Stimulated activated CD8-positive, alpha-beta memory T cell treated with anti-CD3 and anti-CD28 coated beads, Interleukin-4, amount 100 ng/mL, for 1 hour (primary cell): ENCODE measurements at places on chromosomes 7 and 10.

GRCh38 chr10:97188261-97188711 is 2.5 kb upstream of the SLIT1 start:
- DNase-seq = no peak

DNA sequence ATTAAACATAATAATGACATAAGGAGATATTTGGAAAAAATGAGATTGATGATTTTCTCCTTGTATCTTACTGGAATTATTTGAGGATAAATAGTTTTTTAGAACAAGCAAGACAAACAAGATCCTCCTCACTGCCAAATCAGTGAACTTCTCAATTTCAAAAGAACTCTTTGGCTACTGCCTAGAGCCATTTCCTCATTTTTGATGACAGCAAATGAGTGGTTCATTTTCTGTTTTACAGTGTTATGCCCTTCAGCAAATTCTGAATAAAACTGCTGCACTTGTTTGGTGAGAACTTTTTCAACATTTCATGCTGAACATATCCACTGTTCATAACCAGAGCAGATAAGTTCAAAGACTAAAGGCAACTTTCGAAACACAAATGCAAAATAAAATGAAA is 42.5 kb upstream of the AHR start:
- DNase-seq = no peak

DNA sequence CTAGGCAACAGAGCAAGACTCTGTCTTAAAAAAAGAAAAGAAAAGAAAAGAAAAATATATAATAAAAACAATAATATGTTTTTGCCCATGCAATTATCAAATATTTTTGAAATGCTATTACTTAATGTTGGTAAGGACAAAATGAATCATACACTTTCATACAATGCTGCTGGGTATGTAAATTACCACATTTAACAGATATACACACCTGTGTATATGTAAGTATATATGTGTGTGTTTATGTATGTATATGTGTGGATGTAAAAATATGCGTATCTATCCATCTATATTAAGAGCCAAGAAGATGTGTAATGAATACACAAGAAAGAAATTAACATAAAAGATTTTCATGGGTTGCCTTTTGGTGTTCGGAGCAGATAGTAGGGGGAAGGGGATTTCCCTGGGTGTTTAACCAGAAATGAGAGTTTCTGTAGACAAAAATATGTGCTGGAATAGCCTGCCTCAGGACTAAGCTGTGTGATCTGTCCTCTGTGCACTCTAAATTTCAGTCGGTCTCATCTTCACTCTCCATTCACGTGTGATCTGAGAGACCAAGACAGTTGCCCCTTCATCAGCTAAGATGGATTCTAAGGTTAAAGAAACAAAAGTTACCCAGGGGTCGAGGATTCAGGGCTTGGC is 61.2 kb downstream of the PRKCQ start:
- no peak for DNase-seq

DNA sequence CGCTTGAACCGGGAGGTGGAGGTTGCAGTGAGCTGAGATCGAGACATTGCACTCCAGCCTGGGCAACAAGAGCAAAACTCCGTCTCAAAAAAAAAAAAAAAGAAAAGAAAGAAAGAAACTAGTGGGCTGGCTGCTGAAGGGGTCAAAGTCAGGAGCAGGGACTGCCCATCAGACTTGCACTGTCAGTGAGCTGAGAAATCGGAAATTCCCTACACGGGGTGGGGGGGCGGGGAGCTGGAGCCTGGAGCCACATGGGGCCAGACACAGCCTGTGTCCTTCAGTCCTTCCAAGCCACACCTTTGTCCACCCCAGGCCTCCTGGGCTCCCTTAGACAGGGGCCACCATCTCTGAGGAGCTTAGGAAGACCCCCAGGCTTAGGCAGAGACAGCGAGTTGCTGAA is 34.5 kb downstream of the SRRM3 start:
- DNase-seq = no peak

- no peak for DNase-seq
Observed at GRCh38 chr10:8306685-8307364, 252.3 kb downstream of the GATA3 start.

DNA sequence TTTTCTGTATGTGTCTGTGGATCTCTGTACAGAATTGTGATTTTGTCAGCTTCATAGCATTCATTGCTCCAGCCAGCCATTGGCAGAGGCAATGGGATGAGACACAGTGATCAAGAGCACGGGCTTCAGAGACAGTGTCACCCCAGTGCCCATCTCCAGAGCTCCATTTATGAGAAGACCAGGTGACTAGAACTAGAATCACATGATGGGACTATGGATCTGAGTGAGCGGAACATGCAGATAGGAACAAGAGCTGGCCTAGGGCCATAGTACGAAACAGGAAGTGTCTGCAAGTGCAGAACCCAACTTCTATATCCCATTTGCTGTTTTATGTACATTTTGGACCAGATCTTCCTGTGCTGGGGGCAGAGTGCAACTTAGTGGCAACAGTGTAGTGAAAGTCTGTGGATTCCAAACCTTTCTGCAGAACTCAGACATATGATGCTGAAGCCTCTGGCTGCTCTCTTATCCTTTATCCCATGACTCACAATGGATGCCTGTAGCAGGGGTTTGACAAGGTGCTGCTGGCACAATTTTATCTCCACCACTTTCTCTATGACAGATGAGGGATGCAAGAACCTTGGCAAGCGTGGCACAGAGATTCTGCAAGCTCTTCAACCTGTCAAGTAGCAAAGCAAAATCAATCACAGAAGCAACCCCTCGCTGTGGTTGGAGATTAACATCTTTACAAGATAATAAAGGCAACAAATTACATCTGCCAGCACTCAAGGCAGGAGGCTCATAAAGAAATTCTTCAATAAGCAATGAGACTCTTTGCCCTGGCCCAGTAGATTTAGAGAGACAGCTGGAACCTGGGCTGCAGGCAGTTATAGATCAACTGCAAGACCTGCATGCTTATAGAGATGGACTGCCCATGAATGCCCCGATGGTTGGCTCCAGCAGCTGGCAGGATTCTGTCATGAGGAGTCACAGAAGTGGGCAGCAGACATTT is 681.3 kb downstream of the TNS3 start:
- no peak for DNase-seq

- no peak for DNase-seq
Observed at GRCh38 chr10:106224676-106225075, 939.8 kb downstream of the SORCS1 start.

DNA sequence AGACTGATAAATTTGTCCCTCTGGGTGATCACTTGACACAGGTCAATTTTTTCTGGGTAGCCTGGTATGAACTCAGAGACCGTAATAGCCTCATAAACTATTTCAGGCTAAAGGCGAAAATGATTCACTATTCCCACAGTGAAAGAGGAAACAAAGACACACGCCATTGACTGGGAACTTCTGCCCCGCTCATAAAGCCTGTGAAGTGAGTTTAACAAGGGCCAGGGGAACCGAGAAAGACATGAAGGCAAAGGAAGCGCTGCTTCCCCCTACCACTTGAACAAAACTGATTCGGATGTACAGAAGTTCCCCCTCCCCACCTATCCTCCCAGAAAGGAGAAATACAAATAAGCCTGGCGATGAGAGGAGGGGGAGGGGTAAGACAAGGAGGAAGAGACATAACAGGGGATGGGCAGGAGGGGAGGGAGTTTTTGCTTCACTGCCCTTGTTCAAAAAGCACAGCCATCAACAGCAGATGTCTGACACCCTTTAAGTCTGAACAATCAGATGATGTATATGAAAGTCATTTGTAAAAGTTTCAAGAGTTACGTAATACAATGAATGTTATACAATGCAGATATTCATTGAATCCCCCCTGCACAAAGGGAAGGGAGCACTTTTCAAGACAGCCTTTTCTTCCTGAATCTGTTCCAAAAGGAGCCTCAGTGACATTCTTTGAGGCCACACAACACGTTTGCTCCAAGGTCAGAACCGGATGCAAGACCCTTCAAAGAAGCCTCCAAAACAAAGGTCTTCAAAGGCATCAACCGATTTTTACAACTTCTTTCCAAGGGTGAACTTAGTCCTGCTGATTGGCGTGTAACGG is 734 bp downstream of the ABCB4 start:
- no peak for DNase-seq

DNA sequence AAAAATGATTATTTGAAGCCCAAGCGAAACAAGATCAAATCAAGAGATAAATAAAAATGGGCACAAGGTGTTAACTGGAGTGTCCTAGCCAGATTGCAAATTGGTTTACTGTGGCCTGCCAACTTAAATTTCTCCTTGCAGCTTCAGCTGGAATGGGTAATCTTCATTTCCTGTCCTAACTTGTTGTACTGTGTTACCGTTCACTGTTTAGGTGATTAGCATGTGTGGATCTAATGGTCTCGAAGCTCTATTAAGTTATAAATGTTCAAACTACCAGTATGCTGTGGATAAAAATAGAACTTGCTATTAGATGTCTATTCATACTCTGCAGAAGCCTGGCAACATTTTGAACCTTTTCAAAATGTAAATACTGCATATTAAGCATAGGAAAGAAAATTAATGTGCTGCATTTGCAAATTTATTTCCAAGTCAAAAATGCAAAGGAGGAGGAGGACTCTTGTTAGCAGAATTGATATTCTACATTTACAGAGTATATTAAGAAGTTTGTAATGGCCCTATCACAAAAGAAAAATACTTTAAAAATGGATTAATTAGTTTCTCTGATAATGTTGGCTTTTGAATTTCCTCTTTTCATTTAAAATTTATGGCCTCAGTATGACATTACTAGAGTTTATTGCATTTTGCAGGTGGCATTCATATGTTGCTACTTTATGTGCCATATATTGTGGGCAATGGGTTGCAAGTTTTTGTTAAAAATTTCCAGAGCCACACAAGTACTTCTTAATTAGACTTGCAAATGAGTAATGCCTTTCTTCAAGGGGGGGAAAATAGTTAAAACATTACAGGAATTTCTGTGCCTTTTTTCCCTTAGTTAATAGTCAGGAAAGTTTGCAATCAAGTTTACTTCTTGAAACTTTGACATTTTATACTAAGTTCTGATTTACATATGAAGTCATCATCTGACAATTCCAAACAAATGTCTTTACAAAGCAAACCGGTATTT is 92.1 kb downstream of the CABCOCO1 start:
- DNase-seq = no peak

DNA sequence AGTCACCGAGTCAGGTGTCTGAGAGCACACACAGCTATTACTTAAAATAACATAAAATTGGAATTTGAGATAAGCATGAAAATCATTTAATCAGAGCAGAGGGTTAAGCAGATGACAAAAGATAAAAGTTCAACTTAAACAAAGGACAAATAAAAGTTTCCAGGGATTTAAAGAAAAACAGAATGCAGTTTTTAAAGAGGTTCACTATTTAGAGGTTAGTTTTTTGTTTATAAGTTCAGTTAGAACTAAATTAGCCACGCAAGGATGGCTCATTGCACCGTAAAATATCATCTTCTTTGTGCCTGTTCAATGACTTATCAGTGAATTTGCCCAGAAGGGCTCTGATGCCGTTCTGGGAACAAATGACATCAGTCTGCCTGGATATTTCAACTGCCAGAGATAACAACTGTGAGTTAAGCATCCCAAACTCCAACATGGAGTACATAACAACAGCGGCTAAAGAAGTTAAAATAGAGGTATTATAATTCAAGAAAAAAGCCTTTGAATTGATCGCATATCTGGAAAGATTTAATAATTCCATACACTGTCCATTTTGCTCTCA is 107.8 kb downstream of the ANK3 start:
- DNase-seq = no peak

- no peak for DNase-seq
Observed at GRCh38 chr10:15898046-15898445, 37.7 kb upstream of the MINDY3 start.

DNA sequence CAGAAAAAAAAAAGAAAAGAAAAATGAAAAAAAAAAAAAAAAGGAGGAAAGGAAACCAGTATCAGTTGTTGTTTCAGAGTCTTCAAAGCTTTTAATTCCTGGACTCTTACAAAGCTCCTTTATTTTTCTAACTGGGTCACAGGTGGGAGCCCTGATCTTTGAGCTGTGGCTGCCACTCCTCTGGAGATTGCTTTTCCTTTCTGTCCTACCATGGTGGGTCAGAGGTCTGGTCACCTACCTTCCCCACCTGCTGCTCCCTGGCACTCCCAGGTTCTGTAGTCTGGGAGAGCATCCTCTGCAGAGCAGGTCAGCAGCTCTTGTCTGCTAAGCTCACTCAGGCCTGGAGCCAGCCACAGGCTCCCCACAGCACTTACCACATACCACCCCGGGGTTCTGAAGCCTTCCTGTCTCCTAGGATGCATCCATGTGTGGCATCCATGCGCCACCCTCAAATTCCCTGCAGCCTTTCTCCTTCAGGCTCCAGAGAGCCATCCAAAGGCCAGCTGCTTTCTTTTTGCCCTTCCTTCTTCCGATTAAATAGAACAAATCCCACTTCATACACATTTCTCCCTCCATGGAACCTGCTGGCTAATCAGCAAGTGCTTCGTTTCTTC is 73.2 kb upstream of the TPK1 start:
- DNase-seq = no peak

GRCh38 chr10:133162178-133162909 is 2.3 kb downstream of the KNDC1 start:
- DNase-seq = no peak

- no peak for DNase-seq
Observed at GRCh38 chr10:78218798-78219490, 185.3 kb downstream of the RPS24 start.

- DNase-seq = no peak
Observed at GRCh38 chr10:54837479-54837878, 36.4 kb upstream of the PCDH15 start.

- DNase-seq = no peak
Observed at GRCh38 chr10:61899997-61900828, 1.3 kb upstream of the ARID5B start.

GRCh38 chr7:117809958-117810357 is 63.3 kb downstream of the CTTNBP2 start:
- no peak for DNase-seq

GRCh38 chr10:22816298-22816653 is 101.9 kb upstream of the PIP4K2A start:
- DNase-seq = no peak
